Left lung (tissue), 14 donors: ENCODE measurements at places on chromosomes 5 and 9. TPM values are rescaled to one million over a fixed set of nuclear protein-coding genes. Genes with fewer than 3 reads are reported as not detected.

The DNAJC25 gene
- 7.8 TPM for total RNA-seq

DNA sequence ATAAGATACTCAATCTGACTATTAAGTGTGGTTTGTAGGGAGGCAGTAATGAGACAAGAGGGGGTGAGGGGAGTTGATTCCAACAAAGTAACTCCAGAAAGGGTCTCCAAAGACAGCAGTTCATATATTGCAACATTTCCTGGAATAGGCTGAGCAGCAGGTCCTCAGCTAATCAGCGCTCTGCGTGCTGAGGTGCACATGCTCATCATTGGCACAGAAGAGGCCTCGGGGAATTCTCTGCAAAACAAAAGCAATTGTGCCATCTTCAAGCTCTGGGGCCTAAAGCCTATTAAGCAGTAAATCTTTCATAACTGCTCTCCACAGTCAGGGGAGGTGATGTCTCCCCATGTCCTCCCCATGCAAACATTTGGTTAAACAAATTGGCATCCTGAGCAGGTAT lies 357.3 kb downstream of the SPOCK1 start:
- H3K36me3 ChIP-seq: no peaks in the 10 kb centered on the region
- no peak for DNase-seq
- no peak overlapping the region for H3K27ac ChIP-seq

- peaks cover 37% of the 10 kb centered on the region for H3K27me3 ChIP-seq
- H3K4me3 ChIP-seq: no peak overlapping the region
- no peaks in the 10 kb centered on the region for H3K4me1 ChIP-seq
- H3K36me3 ChIP-seq: no peaks in the 10 kb centered on the region
- H3K27ac ChIP-seq: no peak overlapping the region
Observed at GRCh38 chr5:145931718-145932117, 4.7 kb upstream of the SH3RF2 start.

DNA sequence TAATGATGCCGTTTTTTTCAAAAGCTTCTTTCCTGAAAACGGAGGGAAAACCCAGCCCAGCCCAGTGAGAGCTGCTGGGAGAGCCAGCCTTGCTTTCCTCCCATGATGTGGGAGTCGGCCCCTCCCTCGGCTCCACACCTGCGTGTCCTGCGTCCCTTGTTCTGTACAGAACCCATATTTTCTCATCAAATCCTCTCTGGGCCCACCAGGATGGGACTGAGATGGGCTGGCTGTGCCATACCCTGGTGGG lies 8.9 kb downstream of the FLT4 start:
- no peak for DNase-seq
- peak overlapping the region; percentile 59 for H3K27ac ChIP-seq
- no peak overlapping the region for H3K4me3 ChIP-seq

- no peak overlapping the region for H3K4me3 ChIP-seq
- peaks cover 4% of the 10 kb centered on the region for H3K4me1 ChIP-seq
- no peaks in the 10 kb centered on the region for H3K27me3 ChIP-seq
- DNase-seq: no peak
- H3K36me3 ChIP-seq: no peaks in the 10 kb centered on the region
- H3K27ac ChIP-seq: no peak overlapping the region
Observed at GRCh38 chr9:89905606-89906338, 301.0 kb downstream of the GADD45G start.

GRCh38 chr9:133888809-133889491 lies 103.2 kb downstream of the VAV2 start:
- no peaks in the 10 kb centered on the region for H3K4me1 ChIP-seq
- H3K27me3 ChIP-seq: no peaks in the 10 kb centered on the region
- no peaks in the 10 kb centered on the region for H3K36me3 ChIP-seq

DNA sequence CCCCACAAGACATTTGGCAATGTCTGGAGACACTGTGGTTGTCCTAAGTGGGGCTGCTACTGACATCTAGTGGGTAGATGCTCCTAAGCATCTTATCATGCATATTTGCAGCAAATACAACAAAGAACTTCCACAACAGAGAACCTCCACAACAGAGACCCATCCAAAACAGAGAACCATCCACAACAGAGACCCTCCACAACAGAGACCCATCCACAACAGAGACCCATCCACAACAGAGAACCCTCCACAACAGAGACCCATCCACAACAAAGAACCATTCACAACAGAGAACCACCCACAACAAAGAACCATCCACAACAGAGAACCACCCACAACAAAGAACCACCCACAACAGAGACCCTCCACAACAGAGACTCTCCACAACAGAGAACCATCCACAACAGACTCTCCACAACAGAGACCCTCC lies 32.8 kb downstream of the ARPC5L start:
- no peak overlapping the region for H3K27ac ChIP-seq
- H3K4me3 ChIP-seq: no peak overlapping the region
- no peaks in the 10 kb centered on the region for H3K27me3 ChIP-seq
- no peaks in the 10 kb centered on the region for H3K4me1 ChIP-seq

GRCh38 chr5:5473226-5473625 lies 50.7 kb downstream of the ICE1 start:
- no peak overlapping the region for H3K4me3 ChIP-seq
- H3K27ac ChIP-seq: no peak overlapping the region
- no peaks in the 10 kb centered on the region for H3K27me3 ChIP-seq
- H3K36me3 ChIP-seq: peaks cover 60% of the 10 kb centered on the region

DNA sequence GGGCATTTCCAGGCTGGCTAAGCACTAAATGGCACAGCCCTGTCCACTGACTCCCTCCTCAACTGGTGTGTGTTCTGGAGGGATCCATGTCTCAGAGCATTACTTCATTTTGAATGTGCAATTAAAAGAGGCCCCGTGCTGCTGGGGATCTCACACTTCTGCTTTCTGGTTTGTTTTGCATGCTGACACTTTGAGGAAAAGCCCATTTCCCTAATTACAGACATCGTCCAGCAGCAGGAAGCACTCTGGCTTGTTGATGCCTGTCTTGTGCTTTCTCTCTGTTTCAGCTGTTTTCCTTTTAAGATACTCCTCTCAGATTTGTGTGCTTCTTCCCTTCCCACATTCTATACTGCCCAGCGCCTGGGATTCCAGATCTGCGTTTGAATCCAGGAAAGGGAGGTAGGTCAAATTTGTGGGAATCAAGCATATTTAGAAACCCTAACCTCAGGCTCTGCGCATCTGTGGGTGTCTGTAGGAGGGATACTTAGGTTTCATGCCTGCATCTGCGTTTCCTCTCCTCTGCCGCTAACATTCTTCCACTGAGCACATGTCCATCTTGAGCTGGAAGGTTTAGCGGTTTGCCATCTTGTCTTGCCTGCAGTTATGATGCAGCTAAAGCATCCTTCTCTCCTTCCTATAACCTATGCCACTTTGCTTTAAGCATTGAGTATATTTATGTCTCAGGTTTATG lies 25.7 kb downstream of the SYK start:
- H3K36me3 ChIP-seq: no peaks in the 10 kb centered on the region
- H3K4me1 ChIP-seq: no peaks in the 10 kb centered on the region
- H3K27me3 ChIP-seq: no peaks in the 10 kb centered on the region
- DNase-seq: no peak

GRCh38 chr9:87276327-87276841 lies 221.3 kb upstream of the DAPK1 start:
- no peaks in the 10 kb centered on the region for H3K4me1 ChIP-seq
- no peaks in the 10 kb centered on the region for H3K27me3 ChIP-seq
- no peaks in the 10 kb centered on the region for H3K36me3 ChIP-seq
- no peak overlapping the region for H3K27ac ChIP-seq
- no peak overlapping the region for H3K4me3 ChIP-seq
- no peak for DNase-seq

The BSPRY gene
- 11.2 TPM for total RNA-seq

The SPAG8 gene
- total RNA-seq: 1.8 TPM

DNA sequence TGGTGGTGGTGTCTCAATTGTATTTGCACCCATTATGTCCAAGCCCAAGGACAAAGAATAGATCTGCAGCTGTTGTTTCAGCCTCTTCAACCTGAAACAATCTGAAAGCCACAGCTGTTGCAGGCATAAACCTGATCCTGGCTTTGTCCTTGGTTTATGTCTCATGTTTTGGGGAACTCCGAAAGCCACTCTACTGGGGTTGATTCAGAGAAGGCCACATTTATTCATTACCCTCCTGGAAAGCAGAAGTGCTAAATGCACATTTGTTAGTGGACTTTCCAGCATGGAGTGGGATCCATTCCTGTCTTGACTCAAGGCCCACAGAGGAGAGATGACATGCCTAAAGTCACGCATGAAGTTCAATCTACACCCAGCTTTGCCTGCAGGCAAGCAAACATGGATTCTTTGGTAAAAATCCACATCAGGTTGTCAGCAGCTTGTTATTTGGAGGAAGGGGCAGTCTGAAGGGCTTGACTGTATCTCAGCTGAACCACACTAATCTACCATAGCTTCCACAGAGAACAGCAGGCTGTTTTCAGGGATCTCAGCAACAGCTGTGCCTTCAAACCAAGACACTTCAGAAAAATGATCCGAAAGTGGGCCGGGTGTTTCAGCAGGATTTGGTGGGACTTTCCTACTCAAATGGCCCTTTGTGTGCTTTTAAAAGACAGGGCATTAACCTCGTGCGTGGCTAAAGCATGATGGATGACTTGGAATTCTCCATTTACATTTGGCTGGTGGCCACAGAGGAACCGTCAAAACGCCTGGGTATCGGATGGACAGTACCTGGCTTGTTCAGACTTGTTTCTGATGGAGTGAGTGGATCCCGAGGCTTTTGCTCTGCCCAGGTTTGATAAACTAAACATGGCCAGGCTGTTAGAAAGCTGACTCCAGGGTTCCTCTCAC lies 36.2 kb upstream of the ADAM19 start:
- no peaks in the 10 kb centered on the region for H3K27me3 ChIP-seq
- H3K36me3 ChIP-seq: no peaks in the 10 kb centered on the region
- H3K4me3 ChIP-seq: no peak overlapping the region
- H3K27ac ChIP-seq: no peak overlapping the region

The TMEM252 gene
- total RNA-seq: not detected

DNA sequence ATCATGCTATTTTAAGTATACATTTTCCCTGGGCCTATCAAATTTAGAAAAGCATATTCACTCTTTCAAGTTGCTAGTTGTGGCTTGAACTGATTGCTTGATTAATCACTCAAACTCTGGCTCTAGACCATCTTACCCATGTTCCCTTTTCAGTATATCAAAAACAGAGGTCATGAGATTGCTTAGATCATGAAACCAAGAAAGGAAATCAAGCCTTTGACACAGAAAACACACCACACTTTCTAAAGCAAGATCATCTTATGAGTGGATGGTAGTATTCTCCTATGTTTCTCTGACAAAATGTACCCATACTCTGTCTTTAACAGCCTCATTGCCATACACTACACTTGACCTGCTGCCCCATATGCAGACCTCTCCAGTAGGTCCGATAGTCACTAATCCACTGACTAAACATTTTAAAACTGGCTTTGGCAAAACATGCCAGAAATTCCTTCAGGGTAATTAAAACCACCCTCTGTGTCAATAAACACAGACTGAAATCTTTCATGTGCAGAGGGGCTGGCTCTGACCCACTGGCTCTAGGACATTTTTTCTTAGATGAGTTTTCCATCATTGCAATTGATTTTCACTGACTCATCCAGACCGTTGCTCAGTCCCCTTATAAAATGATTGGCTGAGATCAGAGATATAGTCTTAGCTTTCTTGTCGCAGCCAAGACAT lies 18.2 kb downstream of the PPP2R2B start:
- no peak overlapping the region for H3K4me3 ChIP-seq
- H3K36me3 ChIP-seq: no peaks in the 10 kb centered on the region
- no peak overlapping the region for H3K27ac ChIP-seq
- DNase-seq: no peak

DNA sequence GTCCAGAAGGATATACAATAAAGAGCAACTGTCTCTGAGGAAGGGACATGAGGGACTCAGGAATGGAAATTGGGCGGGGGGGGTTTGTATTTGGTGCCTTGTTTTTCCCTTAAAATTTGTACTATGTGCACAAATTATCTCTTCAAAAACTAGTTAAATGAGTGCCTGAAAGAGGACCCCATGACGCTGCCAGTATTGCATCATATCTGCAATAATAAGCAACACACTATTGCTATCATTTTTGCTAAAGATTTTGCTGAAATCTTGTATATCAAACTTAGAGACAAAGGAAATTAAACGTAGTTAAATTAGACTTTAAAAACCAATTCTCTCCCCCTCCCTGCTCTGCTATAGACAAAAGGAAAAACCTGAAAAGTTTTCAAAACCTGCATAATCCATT lies 89.7 kb upstream of the SLC30A5 start:
- no peaks in the 10 kb centered on the region for H3K27me3 ChIP-seq
- no peak for DNase-seq
- no peak overlapping the region for H3K4me3 ChIP-seq
- H3K4me1 ChIP-seq: no peaks in the 10 kb centered on the region
- H3K36me3 ChIP-seq: no peaks in the 10 kb centered on the region

DNA sequence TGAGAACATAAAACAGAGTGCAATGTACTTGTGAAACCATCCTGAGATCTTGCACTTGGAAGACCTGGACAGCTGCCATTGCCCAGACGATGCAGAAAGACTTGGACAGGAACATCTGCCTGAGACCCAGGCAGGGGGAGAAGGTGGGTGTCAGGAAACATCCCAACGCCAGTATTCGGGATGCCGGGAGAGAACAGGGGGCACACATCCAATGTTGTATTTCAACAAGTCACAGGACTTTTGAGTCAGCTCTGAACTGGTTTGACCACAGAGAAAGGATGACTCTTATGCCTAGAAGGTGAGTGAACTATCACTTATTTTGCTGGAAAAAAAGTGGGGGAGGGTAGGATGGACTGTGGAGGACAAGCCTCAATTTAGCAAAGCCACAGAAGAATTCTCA lies 124.6 kb downstream of the ROR2 start:
- DNase-seq: no peak
- H3K27ac ChIP-seq: no peak overlapping the region
- no peaks in the 10 kb centered on the region for H3K27me3 ChIP-seq
- H3K4me1 ChIP-seq: no peaks in the 10 kb centered on the region

The QRFP gene
- total RNA-seq: 0.16 TPM

- H3K36me3 ChIP-seq: peaks cover 9% of the 10 kb centered on the region
- H3K4me3 ChIP-seq: peak overlapping the region; percentile 70
- H3K4me1 ChIP-seq: peaks cover 28% of the 10 kb centered on the region
- DNase-seq: no peak
Observed at GRCh38 chr9:34636791-34637355, 714 bp downstream of the SIGMAR1 start.

GRCh38 chr5:105993027-105993426 lies 1677.7 kb downstream of the EFNA5 start:
- H3K4me3 ChIP-seq: no peak overlapping the region
- H3K4me1 ChIP-seq: no peaks in the 10 kb centered on the region
- no peak overlapping the region for H3K27ac ChIP-seq
